Amniotic epithelial cell (primary cell): ENCODE measurements at places on chromosomes 1 and 21.

- peak; percentile 63 for DNase-seq
Observed at GRCh38 chr1:201703621-201704438, 125.1 kb upstream of the IPO9 start.

- peak; percentile 19 for DNase-seq
Observed at GRCh38 chr1:101193733-101194169, 43.1 kb upstream of the S1PR1 start.

DNA sequence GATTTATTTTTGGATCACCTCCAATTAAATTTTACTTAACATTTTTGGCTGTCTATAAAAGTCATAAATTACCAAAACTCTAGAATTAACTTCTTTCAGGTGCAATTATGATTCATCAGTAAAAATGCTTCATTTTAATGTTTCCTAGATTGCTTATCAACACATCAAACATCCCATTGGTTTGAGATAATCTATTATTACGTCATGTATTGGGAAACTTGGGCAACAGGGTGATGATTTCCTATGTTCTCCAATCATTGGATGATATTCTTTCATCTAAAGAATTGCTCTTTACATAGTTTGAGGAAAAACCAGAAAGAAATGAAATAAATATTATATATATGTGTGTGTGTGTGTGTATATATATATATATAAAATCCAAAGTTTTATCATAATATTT, 76.8 kb upstream of the KCNJ6 start:
- DNase-seq, result no peak

GRCh38 chr21:45226540-45227326, 61.0 kb downstream of the POFUT2 start:
- DNase-seq, result peak; percentile 16

DNA sequence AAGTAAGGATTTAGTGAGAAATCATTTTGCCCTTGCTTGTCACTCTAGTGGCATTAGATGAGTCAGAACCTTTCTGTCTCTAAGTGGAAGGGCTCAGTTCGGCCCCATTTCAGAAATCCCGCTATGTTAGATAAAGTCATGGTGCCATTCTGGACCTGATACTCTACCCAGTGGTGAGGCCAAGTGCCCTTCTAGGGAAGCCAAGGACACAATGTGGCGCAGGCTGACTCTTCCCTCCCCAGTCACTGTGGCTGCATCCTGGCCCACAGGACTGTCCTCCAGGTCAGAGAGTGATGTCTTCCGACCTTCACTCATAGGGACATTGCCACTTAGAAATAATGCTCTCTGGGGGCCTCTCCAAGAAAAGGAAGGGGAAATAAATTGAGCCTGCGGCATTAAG, 48.3 kb upstream of the MTR start:
- DNase-seq, result no peak

- no peak for DNase-seq
Observed at GRCh38 chr21:41707231-41707959, 59.5 kb downstream of the RIPK4 start.

DNA sequence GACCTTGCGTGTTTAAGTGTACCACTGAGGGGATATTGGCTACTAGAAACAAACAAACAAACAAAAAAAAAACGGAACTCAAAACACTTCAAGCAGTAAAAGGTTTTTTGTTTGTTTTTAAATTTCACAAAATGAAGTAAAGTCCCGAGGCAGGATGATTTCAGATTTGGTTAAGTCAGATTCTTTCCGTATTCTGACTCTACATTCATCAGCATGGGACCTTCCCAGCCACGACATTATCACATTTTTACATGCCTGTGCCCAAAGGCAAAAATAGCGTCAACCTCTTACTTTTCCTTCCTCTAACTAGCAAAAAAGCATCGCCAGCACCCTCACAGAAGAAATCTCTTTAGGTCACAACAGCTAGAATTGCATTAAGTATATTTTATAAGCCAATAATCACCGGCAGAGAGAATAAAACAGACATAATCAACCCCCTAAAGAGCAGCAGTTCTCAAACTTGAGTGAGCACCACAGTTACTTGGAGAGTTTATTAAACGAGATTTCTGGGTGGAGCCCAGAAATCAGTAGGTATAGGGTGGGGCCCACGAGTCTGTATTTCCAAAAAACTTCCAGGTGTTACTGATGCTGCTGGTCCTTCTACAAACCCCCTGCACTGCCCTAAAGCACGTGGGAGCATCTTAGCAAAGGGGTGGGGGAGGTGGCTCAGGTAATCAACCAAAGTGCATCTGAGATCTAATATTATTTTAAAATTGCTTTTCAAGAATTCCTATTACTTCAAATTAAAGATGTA, 227.6 kb downstream of the RGS7 start:
- DNase-seq, result no peak

GRCh38 chr1:182601416-182601786, 2.8 kb downstream of the RGS16 start:
- peak; percentile 63 for DNase-seq

- DNase-seq, result no peak
Observed at GRCh38 chr1:36458910-36459309, 5.3 kb downstream of the MRPS15 start.

DNA sequence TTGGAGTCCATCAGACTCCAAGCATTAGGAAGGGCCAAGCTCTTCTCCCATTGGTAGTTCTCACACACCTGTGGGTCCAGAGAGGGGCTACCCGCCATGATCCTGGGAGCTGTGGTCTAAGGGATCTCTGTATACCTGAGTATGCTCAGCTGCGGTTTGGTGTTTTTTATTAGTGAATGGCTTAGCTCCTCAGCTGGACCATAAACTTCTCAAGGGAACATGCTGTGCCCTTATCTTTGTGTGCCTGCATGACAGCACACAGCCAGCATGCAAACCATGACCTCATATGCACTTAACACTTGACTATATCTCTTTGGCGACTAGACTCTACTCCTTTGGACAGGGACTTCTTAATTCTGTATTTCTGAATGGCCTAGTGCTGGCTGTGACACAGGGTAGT, 94.5 kb downstream of the CD58 start:
- no peak for DNase-seq

- peak; percentile 18 for DNase-seq
Observed at GRCh38 chr1:78375996-78376395, 114.8 kb upstream of the PTGFR start.

- no peak for DNase-seq
Observed at GRCh38 chr1:24516506-24516905, 13.9 kb downstream of the RCAN3 start.

DNA sequence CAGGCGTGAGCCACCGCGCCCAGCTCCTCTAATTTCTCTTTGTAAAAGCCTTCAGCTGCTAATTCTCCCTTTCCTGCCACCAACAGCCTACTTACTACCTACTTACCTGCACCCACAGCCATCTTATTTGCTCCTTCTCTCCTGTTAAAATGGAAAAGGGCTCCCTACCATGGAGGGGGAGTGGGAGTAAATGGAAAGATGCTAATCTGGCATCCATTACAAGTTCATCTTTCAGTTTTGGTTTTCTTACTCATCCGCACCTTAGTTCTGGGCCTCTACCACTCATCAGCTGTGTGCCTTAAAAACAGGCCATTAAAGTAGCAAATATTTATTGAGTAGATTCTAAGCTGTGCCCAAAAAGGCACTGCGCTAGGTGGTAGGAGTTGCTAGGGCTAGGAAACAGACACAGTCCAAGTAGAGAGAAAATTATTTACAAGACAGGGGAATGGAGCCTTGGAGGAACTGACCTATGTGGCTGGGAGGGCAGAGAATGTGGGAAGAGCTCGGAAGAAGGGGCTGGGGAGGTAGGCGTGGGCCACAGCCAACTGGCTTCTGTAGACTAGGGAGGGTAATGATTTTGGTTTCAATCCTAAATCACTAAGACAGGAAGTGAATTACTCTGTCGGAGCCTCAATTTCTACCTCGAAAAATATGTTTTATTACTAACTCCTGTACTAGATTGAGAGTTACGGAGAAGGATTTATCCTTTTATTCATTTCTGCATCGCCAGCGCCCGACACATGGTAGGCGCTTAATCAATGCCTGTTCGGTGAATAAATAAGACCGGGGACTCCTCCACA, 685 bp upstream of the DDI2 start:
- peak; percentile 43 for DNase-seq

DNA sequence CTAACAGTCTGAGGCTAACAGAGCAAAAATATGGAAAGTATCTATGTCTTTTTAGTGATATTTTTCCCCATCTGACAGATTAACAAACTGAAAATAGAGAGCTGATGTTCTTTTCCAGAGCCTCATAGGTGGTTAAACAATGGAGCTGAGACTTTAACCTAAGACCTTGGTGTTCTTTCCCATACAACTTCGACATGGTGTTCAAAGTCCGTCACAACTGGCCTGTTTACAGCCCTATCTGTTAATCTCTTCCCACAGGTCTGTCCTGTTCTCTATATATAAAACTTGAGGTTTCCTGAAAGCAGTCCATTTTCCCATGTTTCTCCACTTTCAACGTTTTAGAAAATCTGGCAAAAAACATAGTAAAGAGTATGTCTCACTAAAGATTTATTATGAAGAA, 395.7 kb downstream of the BRINP2 start:
- no peak for DNase-seq

GRCh38 chr1:198935306-198935921, 296.6 kb downstream of the PTPRC start:
- DNase-seq, result peak; percentile 97

DNA sequence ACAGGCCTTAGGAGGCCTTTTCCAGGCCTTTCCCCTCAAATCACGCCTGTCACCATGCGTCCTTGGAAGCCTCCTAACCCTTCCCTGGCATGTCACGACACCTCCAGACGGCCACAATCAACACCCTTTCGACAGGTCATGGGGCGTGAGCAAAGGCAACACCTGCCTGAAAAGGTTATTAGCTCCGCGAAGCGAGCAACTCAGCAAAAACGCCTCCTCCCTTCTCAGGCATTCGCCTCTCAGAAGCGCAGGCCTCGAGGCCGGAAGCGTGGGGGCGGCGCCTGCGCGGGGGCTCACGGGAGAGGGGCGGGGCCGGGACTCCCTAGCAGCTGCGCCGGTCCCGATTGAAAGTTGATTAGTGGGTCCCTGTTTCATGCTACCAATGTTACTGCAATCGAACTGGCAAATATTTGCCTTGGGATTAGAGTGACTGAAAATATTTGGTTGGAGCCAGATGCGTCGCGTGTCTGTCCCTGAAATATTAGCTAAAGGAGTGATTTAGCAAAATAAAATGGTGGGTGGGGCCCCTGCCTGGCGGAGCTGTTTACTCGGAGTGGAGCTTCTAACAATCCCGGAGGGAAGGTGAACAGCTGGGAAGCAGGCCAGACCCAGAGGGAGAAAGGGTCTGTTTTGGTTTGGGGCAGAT, 44.9 kb downstream of the GFI1 start:
- no peak for DNase-seq

DNA sequence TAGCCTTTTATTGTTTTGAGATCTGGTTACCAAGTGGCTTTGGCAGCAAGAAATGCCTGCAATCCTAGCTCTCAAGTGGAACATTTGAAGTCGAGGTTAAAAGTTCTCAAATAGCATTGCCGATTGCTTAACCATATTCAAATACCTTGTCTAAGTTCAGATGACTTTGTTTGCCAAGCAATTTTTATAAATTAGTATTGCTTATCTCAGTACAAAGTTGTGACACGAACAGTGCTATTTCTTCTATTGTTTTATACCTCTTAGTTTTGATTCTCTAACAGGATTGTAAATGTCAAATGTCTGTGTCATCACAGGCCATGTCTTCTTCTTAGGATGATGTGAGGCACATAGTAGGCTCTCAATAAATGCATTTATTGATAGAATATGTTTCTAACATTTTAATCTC, 633.3 kb downstream of the PTPRC start:
- DNase-seq, result peak; percentile 67

DNA sequence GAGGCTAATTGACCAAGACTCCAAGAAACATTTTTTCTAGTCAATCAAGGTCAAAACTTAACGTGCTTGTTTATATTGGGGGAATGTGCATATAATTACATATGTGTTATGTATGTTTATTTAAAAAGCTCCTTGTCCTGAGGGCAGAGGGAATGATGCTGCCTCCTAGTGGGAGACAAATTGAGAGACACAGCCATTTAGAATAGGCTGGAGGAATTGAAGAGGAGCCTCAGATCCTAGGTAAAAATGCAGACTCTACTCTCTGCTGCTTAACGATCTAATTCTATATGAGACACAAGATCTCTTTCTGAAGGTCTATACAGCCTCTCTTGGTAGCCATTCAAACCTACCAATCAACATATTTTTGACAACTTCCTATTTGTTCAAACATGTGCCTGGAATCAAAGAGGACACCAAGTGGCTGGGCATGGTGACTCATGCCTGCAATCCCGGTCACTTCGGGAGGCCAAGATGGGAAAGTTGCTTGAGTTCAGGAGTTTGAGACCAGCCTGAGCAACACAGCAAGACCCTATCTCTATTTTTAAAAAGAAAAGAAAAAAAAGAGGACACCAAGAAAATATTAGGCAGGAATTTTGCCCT, 136.6 kb upstream of the ZNF648 start:
- DNase-seq, result no peak

DNA sequence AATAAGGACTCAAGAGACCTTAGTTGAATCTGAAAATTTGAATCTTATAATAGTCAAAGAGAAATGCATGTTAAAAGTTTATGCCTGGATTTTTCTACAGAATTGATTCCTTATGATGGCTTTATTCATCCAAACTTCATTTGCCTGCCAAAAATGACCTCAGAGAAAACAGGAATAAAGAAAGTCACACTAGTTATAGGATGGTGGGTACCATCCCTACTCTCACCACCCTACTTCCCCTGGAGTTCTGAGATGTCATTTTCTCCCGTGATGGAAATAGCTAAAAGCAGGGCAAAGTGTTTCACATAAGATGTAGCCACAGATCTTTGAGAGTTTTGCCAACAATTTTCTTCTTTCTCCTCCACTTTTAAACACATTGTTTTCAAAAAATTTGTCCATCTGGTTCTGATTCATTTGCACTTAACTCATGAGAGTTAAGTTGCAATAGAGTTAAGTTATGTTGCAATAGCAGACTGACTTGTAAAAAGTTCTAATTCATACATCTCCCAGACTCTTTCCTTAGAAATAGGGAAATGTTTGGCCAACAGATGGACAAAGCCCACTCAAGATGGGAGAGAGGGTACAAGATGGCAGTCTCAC, 384.6 kb downstream of the PLPP3 start:
- peak; percentile 73 for DNase-seq

DNA sequence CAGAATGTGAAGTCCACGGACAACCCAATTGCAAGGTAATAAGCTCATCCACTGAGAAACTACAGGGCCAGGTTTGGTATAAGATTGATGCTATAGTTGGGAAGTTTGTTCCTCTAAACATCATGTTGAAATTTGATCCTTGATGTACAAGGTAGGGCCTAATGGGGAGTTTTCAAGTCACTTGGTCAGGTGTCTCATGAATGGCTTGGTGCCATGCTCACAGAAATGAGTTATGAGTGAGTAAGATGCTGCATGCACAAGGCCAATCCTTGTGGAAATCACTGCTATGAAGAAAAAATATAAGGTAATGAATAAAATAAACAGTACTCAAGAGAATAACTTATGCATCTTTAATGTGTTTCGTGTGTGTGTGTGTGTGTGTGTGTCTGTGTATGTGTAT, 1891.2 kb downstream of the NCAM2 start:
- DNase-seq, result no peak

- no peak for DNase-seq
Observed at GRCh38 chr1:171784784-171785183, 3.3 kb downstream of the METTL13 start.
